Activated naive CD8-positive, alpha-beta T cell treated with anti-CD3 and anti-CD28 coated beads for 36 hours (primary cell): ENCODE measurements at places on chromosomes 13 and 19. TPM values are rescaled to one million over a fixed set of nuclear protein-coding genes. Genes with fewer than 3 reads are reported as not detected.
A peak's percentile ranks its signal among the peaks of the same experiment; 100 is the strongest.

The S1PR5 gene
- not detected for total RNA-seq

The ZNF726 gene
- 16.8 TPM for total RNA-seq

The NLRP9 gene
- not detected for total RNA-seq

DNA sequence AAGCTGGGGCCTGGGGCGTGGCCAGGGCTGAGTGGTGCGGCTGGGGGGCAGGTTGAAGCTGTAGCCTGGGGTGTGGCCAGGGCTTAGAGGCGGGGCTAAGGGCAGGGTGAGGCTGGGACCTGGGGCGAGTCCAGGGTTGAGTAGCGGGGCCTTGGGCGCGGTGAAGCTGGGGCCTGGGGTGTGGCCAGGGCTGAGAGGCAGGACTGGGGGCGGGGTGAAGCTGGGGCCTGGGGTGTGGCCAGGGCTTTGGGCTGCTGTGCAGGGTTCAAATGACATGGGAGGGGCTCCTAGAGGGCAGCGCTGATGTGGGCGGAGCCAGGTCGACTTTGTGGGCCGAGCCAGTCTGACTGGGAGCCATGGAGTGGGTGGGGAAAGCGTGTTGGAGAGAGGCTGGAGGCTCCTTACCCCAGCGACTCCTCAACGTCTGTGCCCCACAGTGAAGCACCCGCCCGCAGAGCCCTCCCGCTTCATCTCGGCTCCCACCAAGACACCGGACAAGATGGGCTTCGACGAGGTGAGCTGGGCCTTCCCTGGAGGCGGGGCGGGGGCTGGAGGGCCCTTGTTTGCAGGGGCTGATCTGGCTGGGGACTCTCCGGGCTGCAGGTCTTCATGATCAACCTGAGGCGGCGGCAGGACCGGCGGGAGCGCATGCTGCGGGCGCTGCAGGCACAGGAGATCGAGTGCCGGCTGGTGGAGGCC is 21.5 kb downstream of the COLGALT1 start:
- no peaks in the 10 kb centered on the region for H3K27me3 ChIP-seq
- DNase-seq: peak; percentile 57
- no peak overlapping the region for H3K4me3 ChIP-seq
- H3K4me1 ChIP-seq: peaks cover 5% of the 10 kb centered on the region
- H3K27ac ChIP-seq: no peak overlapping the region

DNA sequence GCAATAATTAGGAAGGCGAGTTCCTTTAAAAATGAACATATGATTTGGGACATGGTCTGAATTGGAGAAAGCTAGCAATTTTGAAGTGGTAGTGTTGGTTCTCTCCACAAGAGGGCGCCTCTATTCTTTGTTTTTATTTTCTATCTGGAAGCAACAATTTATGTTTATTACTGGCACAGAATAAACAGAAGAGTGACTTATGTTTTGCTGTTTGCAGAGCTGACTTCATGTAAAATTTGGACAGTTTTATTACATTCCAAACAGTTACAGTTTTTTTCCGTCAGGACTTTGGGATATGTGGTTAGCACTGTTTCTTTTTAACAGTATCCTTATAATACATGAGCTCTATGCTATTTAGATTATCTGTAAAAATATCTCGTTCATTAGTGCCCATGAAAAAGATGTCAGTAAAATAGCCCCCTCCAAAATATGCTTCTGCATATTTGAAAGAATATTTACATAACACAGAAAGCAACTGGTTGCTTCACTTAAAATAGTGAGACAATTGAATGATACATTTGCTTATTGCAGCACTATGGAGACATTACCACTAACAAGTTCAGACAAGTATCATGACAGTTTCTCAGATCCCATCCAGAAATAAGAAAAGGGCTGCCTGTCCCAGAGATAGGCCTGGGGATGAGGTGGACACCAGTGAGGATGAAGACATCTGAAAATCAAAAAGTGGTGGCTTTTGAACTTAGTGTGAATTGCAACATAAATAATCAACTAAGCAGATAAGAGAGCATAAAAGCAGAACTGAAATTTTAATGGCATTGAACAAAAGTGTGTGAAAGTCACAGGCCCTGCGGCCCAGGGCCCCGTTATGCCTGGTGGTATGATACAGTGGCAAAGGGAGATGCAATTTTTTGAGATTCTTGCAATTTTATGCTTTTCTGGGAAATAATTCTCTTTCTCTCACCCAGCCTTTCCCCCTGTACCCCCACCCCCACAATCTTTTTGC is 32.3 kb upstream of the FGF9 start:
- H3K27ac ChIP-seq: no peak overlapping the region
- no peak for DNase-seq
- H3K36me3 ChIP-seq: no peaks in the 10 kb centered on the region
- no peak overlapping the region for H3K4me3 ChIP-seq
- peaks cover 6% of the 10 kb centered on the region for H3K27me3 ChIP-seq
- H3K4me1 ChIP-seq: peaks cover 2% of the 10 kb centered on the region

DNA sequence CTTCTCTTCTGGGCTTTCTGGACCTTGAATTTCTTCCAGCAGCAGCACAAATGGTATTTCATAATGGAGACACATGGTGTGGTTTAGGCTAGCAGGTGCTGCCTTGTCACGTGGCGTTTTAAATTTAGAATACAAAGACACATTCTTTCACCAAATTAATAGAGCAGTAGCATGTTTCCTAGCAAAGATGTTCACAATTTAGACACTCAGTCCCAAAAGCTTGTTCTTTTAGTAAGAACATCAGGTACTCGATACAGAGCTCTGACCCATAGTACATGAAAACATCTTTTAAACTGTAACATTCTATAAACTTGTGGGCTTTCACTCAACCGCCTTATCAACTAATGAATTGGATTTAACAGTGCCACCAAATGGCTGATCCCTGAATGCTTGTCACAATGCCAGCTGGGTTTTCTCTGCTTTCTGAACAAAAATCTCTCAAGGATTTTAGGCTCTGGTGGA is 290.1 kb downstream of the DCLK1 start:
- no peak for DNase-seq
- no peaks in the 10 kb centered on the region for H3K4me1 ChIP-seq
- no peaks in the 10 kb centered on the region for H3K27me3 ChIP-seq
- no peak overlapping the region for H3K4me3 ChIP-seq

DNA sequence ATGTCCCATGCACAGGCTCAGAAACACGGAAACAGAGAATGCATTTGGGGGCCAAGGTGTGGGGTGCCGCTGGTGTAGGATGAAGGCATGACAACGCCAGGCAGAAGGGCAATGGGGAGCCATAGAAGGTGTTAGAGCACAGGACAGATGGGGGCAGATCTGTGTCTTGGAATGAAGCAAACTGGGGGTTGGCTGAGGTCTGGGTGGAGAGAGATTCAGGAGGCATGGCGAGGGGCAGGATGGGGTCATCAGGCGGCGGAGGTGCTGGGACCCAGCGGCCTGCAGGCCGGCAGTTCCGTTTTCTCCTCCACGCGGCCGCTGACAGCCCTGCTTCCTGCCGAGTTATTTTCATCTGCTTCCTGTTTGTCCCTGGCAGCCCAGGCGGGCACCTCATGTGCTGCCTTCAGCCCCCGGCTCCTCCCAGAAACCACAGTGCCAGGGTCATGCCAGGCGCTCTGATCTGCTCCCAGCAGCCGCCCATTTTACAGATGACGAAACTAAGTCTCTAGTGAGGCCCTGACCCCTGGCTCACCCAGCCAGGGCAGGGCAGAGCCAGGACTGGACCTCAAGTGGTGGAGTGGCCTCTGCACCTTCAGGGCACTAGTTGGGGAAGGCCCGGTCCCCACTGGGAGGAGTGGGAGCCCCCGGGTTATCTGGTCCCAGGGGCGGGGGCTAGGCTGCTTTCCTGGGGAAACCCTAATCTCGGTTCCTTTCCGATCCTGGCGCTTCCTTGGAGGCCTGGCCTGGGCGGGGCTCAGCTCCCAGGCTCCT is 2.2 kb downstream of the ARHGAP45 start:
- peaks cover 37% of the 10 kb centered on the region for H3K36me3 ChIP-seq
- H3K4me1 ChIP-seq: peaks cover 39% of the 10 kb centered on the region
- peak overlapping the region; percentile 94 for H3K4me3 ChIP-seq
- DNase-seq: peak; percentile 65
- H3K27ac ChIP-seq: peak overlapping the region; percentile 97

DNA sequence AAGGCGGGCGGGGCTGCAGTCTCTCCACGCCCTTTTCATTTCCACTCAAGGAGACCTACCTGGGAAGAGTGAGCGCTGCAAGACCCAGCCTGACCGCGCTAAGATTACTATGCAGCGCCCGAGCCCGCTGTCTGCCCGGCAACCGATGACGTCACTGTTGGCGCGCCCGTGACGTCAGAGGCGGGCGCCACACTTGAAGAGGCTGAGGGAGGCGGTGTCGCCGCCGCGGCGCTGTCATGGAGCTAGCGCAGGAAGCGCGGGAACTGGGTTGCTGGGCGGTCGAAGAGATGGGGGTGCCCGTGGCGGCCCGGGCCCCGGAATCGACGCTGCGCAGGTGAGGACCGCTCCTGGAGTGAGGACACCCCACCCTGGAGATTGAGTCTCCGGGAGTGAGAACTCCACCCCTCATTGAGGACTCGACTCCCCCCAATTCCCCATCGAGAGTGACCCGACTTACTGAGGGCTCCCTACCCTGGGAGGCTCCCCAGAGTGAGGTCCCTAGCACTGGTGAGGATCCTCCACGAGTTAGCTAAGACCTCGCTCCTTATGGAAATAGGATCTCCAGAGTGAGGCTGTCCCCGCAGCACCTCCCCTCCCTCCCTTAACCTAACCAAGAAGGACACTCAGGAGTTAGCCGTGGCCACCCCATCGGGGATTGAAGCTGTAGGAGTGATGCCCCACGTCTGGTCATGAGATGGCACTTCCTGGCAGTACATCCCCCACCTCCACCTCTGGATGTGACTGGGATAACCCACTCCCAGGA is at the start of gene HAUS5:
TSS of gene HAUS5 (plus strand) at position 177 of the 763 bp plus-strand sequence. CDS start at position 237, 60 bp downstream.
- DNase-seq: peak; percentile 98
- H3K36me3 ChIP-seq: peaks cover 4% of the 10 kb centered on the region
- peaks cover 22% of the 10 kb centered on the region for H3K4me1 ChIP-seq
- peak within 1 kb of the TSS; percentile 85 for H3K4me3 ChIP-seq
- H3K27me3 ChIP-seq: no peaks in the 10 kb centered on the region

DNA sequence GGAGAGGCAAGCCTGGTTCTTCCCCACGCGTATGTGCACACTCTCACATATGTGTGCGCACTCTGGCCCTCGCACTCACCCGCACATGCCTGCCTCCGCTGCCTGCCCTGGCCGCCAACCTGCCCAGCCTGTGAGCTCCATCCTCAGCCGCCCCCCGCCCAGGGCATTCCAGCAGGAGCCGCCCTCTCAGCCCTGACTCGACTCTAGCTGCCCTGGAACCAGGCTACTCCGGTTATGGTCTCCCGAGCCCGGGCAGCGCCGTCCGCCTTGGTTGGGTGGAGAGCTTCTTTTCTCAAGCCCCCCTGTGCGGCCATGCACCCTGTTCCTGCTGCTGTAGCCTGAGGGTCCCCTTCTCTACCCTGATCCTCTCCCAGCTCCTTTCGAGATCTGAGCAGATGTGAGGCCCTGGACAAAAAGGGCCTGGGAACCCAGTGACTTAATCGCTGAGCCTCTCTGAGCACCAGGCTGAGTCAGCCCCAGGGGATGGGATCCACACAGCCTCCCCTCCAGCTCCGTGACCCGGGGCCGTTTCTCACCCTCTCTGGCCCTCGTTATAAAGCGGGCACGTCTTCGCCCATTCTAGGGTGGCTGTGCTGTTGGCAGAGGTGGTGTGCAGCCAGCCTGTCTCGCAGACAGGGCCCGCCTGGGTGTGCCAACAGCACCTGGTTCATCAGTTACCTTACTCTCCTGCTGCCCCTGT is 191.5 kb downstream of the TEX29 start:
- H3K4me1 ChIP-seq: no peaks in the 10 kb centered on the region
- no peaks in the 10 kb centered on the region for H3K36me3 ChIP-seq
- no peaks in the 10 kb centered on the region for H3K27me3 ChIP-seq
- no peak for DNase-seq
- no peak overlapping the region for H3K27ac ChIP-seq

DNA sequence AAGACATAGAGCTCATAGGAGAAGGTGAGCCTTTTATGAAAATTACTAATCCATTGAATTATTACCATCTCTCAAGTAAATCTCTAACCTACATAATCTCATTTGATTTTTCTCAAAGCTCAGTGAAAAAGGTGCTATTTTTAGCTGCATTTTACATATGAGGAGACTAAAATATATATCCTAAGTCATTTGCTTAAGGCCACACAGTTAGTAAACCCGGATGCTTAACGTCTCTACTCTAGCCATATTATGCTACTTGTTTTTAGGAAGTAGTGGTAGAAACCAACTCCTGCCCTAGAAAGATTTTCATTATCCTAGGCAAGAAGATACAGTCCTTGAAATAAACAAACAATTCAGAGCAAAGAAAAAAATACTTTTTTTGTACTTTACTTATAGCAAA is 108.9 kb downstream of the RBM26 start:
- H3K27me3 ChIP-seq: peaks cover 14% of the 10 kb centered on the region
- H3K4me3 ChIP-seq: no peak overlapping the region
- H3K4me1 ChIP-seq: no peaks in the 10 kb centered on the region
- H3K27ac ChIP-seq: no peak overlapping the region
- H3K36me3 ChIP-seq: no peaks in the 10 kb centered on the region

DNA sequence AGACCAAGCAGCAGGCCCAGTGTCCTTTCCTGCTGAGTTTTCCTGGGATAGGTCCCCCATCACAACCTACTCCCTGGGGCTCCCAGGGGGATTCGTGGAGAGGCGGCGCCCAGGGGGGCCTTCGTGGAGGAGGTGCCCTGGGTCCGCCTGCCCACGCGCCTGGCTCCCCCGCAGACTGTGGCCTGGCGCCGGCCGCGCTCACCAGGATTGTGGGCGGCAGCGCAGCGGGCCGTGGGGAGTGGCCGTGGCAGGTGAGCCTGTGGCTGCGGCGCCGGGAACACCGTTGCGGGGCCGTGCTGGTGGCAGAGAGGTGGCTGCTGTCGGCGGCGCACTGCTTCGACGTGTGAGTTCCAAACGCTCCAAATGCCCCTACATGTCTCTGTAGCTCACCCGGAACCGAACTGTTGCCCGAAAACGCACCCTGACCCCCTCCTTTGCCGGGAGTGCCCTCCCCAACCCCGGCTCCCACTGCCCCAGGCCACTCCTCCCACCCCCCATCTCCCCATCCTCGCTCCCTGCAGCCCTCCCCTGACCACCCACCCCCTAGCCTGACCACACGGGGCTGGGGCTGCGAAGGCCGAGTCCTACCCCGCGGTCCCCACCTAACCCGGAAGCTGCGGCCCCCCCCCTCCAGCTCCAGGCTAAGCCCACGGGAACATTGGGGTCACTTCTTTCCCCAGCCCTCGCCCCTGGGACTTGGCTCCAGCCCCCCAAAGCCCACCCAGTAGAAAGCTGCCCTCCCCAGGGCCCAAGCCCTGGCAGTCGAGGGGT is 3.3 kb downstream of the TIMM13 start:
- H3K4me3 ChIP-seq: no peak overlapping the region
- H3K27ac ChIP-seq: no peak overlapping the region
- peaks cover 12% of the 10 kb centered on the region for H3K4me1 ChIP-seq
